ENCODE measurements at places on chromosomes 13 and 19.

DNA sequence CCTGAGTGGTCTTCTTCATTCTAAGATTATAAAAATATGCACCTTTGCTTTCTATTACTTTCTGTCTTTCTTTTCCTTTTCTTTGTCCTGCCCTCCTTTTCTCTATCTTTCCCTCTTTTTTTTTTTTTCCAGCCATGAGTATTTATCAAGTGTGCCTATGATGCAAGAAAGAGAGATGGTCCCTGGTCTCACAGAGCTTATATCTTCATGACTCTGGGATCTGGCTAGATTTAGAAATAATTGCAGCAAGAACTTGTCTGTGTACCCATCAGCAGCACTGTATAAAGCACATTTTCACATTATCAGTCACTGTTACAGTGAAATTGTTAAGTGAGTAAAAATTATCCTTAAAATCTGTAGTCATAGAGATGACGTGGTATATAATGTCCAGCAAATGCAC, 31.6 kb upstream of the GAS6 start:
- DNase-seq: no peak

DNA sequence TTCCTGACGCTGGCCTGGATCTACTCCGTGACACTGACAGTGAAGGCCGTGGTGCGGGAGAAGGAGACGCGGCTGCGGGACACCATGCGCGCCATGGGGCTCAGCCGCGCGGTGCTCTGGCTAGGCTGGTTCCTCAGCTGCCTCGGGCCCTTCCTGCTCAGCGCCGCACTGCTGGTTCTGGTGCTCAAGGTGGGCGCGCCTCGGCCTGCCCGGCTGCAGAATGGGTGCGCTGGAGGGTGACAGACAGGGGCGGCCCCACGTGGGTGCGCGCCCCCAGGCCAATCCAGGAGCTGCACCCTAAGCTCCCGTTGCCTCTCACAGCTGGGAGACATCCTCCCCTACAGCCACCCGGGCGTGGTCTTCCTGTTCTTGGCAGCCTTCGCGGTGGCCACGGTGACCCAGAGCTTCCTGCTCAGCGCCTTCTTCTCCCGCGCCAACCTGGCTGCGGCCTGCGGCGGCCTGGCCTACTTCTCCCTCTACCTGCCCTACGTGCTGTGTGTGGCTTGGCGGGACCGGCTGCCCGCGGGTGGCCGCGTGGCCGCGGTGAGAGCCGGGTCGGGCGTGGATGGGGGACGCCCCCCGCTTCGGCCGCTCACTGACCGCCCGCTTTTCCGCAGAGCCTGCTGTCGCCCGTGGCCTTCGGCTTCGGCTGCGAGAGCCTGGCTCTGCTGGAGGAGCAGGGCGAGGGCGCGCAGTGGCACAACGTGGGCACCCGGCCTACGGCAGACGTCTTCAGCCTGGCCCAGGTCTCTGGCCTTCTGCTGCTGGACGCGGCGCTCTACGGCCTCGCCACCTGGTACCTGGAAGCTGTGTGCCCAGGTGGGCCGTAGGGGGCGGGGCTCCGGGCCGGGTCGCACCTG, 7.2 kb downstream of the ABCA7 start:
- DNase-seq: no peak

- DNase-seq: peak; percentile 8
Measured at GRCh38 chr13:113917096-113917495, 53.2 kb upstream of the GAS6 start.

DNA sequence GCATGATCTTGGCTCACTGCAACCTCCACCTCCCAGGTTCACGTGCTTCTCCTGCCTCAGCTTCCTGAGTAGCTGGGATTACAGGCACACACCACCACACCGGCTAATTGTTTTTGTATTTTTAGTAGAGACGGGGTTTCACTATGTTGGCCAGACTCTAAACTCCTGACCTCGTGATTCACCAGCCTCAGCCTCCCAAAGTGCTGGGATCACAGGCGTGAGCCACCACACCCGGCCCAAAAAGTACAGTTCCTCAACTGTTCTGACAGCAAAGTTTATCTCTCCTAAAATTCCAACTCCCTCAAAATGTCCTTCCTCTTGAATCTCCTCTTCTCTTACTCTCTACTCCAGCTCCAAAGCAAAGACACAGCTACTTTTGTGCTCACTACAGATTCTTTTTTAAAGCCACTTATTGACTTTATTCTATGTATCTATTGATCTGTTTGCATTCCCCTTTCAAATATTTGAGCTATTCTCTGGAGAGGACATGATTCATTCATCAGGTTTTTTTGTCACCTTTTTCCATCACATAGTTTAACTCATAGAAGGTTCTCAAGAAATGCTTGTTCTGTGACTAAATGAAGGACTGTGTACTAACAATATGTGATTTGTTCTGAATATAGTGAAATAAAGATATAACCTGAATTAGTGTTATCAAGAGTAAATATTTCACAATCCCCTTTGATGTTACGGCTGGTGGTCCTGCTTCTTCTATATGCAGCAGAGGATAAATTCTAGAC, 142.2 kb downstream of the TBC1D4 start:
- DNase-seq: no peak

DNA sequence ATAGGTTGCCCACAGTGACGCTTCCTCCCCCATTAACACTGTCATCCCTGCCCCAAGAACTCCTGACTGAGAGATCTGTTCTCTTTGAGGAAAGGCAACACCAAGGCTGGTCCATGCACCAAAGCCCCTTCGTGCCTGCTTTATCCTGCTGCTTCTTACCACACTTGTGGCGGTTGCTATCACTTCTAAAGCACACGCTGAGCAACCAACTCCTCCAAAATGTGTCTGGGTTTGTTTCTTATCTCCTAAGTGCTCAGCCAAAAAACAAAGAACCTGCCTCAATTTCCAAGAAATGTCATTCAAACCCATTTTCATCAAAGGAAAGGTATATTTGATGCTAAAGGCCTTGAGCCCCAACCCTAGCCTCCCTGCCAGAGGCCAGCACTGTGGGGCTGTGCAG, 14.6 kb downstream of the ATP7B start:
- no peak for DNase-seq

DNA sequence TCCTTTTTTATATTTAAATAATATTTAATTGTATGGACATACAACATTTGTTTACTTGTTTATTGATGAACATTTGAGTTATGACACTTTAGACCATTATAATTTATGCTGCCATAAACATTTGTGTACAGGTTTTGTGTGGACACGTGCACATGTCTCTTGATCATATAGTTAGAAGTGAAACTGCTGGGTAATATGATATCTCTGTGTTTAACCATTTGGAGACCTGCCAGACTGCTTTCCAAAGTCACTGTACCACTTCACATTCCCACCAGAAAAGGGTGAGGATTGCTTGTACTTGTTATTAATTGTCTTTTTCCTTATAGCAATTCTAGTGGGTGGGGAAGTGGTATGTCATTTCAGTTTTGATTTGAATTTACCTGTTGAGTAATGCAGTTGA, 145.6 kb upstream of the KLHL1 start:
- DNase-seq: no peak

DNA sequence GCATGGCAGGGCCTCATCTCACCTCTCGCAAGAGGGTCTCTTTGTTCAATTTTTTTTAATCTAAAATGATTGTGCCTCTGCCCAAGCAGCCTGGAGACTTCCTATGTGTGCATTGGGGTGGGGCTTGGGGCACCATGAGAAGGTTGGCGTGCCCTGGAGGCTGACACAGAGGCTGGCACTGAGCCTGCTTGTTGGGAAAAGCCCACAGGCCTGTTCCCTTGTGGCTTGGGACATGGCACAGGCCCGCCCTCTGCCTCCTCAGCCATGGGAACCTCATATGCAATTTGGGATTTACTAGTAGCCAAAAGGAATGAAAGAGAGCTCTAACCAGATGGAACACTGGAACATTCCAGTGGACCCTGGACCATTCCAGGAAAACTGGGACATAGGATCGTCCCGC, 8.0 kb downstream of the FXYD3 start:
- DNase-seq: peak; percentile 78

DNA sequence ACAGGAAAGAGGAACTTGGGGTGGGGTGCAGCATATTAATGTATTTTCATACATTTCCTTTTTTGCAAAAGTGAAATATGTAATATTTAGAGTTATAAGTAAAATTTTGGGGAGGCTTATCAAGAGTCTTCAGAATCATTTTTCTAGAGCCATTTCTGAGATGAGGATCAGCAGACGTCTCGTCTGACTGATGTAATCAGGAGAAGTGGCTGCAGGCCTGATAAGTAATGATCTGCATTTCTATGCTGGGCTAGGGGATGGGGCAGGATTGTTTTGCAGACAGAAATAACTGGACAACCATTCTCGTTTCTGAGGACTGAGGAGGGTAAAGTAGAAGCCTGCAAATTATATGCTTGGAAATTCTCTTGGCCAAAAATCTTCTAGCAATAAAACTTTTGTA, 89.2 kb upstream of the ARGLU1 start:
- DNase-seq: no peak

- DNase-seq: no peak
Measured at GRCh38 chr13:30742901-30743300, 7.6 kb downstream of the ALOX5AP start.

GRCh38 chr13:114286808-114287207, 5.4 kb downstream of the UPF3A start:
- no peak for DNase-seq

GRCh38 chr19:12885749-12886650, 1.0 kb downstream of the KLF1 start:
- no peak for DNase-seq

GRCh38 chr13:80009760-80010159, 331.2 kb downstream of the SPRY2 start:
- no peak for DNase-seq
